GM23338 (cell line): ENCODE measurements at places on chromosomes 7 and 10.

GRCh38 chr10:344582-345200, 209.4 kb downstream of the ZMYND11 start:
- no peak for DNase-seq

- peak; percentile 12 for DNase-seq
Measured at GRCh38 chr10:72274213-72274729, 547 bp downstream of the DDIT4 start.

- DNase-seq = no peak
Measured at GRCh38 chr10:44253769-44254462, 131.0 kb downstream of the CXCL12 start.

GRCh38 chr10:49194212-49194920, 6.2 kb upstream of the TMEM273 start:
- no peak for DNase-seq

DNA sequence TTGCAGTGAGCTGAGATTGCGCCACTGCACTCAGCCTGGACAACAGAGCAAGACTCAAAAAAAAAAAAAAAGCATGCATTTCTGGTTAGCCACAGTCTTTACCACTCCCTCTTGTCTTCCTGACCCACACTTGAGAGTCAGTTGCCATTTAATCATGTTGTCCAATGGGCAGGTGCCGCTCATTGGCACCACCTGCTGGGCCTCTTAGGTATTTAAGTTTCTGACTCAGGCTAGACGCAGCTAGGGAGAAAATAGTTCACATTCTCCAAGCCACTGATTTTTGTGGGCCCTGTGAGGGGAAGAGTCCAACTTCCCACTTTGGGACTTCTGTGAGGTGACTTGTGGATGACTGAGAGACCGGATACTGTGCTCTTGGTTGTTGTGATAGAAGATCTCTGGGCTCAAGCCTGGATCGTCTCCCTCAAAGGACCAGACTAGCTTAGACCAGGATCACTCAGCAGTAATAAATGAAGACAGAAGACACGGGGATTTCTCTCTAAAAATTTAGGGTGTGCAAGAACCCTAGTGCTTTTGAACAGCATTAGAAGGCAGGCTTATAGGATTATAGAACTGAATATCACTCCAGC, 26.8 kb upstream of the SORCS3 start:
- DNase-seq = peak; percentile 71

- no peak for DNase-seq
Measured at GRCh38 chr7:128069373-128070364, 38.4 kb upstream of the LRRC4 start.

DNA sequence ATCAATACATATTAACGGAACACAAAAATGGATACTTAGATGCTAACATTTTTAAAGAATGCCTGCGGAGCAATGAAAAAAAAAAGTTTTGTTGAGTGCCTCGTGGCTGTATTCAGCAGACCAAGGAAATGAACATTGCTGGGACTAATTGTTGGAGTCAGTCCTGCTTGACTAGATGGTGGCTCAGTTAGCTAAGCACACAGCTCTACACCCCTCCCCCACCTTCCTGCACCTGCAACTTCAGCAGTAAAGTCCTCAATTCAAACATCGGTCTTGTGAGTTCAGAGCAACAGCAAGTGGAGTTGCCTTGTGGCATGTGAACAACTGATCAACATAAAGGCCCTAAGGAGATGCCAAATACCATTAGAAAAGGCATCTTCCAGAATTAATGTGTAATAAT, 326.0 kb upstream of the NPSR1 start:
- peak; percentile 28 for DNase-seq

- DNase-seq = no peak
Measured at GRCh38 chr7:22348379-22348778, 8.6 kb downstream of the RAPGEF5 start.
